ENCODE measurements at places on chromosomes 12 and 14. TPM values are rescaled to one million over a fixed set of nuclear protein-coding genes. Genes with fewer than 3 reads are reported as not detected.

DNA sequence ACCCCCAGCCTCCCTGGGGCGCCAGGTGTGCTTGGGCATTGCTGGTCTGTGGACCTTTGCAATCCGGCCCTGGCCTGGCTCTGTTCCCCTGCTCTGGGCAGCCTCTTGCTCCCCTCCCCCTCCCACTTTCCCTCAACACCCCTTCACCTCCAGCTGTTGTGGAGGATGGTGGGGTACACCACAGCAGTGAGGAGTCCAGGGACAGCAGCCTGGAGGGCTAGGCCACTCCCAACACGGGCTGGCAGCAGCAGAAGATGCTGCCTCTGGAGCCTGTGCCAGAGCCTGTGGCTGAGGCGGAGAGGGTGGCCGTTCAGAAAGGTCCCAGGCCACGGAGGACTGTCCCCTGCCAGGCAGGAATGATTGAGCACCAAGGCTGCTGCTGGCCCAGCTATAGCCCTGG lies 7.6 kb downstream of the ZBTB42 start:
- DNase-seq, result no peak

DNA sequence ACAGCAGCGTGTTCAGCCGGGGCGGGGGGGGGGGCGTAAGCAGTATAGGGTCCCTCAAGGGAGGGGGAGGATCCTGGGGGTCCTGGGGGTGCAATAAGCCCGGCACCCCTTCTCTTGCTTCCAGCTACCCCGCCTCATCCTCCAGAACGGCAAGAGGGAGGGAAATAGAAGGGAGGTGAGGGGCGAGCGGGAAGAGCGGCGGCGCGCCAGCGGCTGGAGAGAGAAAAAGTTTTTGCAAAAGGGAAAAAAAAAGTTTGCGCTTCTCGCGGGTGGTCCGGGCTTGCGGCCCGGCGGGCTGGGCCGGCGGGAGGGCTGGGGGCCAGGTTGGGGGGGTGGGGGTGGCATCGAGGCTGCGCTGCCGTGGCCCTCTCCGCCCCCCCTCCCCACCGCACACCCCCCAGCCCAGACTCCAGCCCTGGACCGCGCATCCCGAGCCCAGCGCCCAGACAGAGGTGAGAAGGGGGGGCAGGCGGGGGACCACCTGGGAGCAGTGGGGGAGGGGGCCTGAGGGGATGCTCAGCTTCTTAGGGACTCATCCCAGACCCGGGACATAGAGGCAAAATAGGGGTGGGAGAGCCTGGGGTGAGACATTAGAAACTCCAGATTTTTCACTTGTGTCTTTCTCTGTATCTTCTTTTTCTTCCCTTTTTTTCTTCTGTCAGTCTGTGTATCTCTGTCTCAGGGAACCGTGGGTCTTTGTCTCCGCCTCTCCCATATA lies at the start of gene GLI1:
Gene GLI1, plus strand, starts transcription at position 36 of the 718 bp plus-strand sequence. CDS start 3,907 bp downstream, outside the sequence.
- no peak for DNase-seq

DNA sequence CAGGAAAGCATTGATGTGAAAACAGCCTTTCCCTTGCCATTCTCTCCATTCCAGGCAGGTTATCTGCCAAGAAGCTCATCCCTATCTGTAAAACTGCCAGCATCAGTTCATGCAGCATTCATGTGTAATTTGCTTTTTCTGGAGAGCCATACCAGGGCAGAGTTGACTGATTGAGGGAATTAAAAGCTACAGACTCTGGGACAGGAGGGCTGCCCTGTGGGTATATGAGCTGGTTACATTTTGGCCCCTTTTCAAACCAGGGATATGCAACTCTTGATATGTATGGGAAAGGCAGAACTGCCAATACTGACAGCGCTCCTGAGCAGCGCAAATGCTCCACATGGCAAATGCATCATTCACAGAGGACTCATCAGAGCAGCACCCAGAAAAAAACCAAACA lies 53.7 kb downstream of the SYT1 start:
- DNase-seq, result no peak

GRCh38 chr12:100020370-100020769 lies 35.6 kb upstream of the ANKS1B start:
- no peak for DNase-seq

DNA sequence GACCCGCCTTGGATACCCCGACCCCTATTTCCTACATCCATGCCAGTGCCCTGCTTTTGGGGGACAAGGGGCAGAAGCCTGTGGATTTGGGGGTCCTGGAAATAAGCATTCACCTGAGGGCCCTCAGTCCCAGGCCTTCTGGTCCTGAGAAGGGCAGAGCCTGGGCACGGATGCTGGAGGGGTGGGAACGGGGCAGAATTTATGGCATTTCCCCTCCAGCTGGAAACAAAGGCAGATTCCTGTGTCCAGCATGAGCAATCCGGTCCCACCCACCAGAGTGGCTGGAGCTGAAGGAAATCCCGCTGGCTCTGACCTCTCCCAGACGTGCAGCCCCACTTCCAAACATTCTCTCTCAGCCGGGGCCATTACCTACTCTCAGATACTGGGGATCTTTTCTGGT lies 9.3 kb downstream of the ANKRD33 start:
- peak; percentile 68 for DNase-seq

DNA sequence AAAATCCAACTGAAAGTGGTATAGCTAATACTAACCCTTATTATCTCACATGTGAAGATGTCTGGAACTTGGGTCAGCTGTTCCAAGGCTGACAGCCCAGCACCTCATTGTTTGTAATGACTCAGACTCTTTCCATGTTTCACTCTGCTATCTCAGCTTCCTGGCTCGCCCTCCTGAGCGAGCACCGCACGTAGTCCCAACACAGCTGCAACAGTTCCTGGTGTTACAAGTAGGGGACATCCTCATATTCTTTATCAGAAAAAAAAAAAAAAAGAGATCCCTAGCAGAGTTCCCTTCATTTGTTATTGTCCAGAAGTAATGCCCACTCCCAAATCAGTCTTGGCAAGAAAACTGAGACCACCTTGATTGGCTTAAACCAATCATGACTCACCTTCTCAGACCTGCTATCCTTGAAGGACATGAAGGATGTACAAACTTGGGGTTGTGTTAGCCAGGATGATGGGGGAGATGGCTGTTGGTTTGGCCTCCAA lies 92.5 kb downstream of the ADCK1 start:
- DNase-seq, result no peak

DNA sequence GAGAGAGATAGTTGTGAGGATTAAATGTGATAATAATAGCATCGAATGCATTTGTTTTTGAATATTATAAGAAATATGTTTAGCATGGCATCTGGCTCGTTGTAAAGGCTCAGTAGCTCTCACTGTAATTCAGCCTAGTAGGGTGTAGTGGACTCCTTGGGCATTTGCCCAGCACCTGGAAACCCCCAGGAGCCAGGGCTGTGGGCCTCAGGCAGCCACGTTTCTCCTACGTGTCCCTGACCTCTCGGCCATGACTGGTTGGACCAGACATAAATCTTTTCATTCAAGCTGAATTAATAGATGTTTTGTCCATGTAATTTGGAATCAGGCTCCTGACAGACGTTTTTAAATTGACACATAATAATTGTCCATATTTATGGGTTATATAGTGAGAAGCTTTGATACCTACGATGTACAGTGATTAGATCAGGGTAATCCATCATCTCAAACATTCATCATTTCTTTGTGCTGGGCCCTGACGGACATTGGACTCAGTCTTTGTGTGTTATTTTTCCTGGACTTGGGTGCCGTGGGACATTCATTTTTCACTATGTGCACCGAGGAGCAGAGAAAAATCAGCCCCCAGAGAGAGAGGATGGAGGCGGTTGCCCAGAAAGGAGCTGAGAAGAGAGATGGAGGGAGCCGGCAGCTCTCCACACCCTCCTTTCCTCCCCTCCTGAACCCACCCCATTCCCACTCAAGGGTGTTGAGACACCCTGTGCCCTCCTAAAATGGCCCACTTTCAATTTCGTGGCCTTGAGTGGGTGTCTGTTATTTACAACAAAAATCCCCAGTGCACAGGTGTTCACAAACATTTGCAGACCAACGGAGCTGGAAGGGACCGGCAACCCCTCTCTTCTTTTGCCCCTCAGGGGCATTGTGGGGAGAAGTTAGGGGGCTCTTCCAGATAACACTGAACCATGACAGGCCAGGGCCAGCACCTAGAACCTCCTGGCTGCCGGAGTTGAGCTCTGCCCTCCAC lies 296.4 kb downstream of the DPF3 start:
- DNase-seq, result no peak

- DNase-seq, result no peak
Observed at GRCh38 chr12:15858353-15858752, 23.8 kb upstream of the STRAP start.

DNA sequence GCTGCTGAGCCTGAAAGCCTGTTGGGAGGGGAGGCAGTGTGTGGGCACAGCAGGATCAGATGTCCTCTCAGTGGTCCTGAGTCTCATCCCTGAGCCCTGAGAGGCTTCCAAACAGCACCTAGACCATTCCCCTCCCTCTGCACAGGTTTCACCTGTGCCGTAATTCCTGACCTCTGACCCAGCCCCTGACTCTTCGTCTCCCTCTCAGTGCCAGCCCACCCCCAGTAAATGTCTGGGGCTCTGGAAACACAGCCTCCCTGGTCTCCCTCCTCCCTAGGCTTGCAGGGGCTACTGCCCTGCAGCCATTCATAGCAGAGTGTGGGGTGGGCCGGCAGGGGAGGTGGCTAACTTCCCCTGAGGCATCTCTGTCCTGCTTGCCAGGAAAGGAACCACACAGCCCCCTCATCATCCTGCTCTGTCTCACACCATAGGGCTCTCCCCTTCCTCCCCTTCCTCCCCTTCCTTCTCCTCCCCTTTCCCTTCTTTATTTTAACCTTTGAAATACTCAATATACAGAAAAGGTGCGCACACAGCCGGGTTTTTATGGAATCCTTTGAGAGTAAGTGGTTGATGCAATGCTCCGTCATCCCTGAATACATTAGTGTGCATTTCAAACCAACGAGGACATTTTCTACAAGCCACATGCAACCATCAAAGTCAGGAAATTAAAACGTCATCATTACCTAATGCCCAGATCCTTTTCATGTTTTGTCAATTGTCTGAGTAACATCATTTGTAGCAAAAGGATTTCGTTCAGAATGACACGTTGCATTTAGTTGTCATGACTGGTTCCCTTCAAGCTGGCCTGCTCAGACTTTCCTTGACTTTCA lies 67.0 kb downstream of the PRMT8 start:
- DNase-seq, result no peak

- no peak for DNase-seq
Observed at GRCh38 chr12:26120561-26121274, 4.1 kb downstream of the BHLHE41 start.

DNA sequence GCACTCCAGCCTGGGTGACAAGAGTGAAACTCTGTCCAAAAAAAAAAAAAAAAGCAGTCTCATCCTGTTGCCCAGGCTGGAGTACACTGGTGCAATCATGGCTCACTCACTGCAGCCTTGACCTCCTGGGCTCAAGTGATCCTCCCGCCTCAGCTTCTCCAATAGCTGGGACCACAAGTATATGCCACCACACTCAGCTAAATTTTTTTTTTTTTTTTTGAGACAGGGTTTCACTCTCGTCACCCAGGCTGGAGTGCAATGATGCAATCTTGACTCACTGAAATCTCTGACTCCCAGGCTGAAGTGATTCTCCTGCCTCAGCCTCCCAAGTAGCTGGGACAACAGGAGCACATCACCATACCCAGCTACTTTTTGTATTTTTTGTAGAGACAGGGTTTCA lies 5.2 kb upstream of the CNPY2 start:
- DNase-seq, result no peak

GRCh38 chr12:52300796-52301691 lies 9.7 kb upstream of the KRT81 start:
- DNase-seq, result peak; percentile 36

GRCh38 chr12:86389949-86390348 lies 133.8 kb upstream of the MGAT4C start:
- DNase-seq, result no peak

DNA sequence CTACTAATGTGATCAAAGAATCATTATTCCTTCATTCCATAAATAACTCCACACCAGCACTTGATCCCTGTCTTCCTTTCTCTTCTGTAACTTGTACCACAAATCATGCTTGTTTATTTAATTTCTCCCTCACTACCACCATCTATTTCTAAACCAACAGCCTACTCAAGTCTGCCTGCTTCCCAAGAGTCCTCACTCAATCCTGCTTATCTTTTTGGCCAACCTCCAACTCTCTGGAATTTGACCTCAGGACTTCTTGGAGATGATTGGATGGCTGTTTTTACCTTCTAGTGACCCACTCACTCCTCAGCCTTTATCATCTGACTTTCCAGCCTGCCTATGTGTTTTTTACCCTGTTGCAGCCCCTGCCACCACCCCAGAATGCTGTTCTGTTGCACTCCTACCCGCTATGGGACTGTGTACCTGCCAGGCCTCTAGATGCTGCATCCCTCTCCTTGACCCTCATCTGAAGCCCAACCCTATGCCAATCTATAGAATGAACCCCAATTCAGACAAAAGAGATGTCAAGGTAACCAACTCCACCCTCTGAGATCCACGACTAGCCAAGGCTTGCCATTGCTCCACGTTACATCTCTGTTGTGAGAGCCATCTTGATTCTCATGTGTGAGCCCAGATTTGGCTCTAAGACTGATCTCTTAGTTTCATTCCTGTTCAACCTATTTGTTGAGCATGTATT lies 150.2 kb upstream of the PLEKHG7 start:
- no peak for DNase-seq

- no peak for DNase-seq
Observed at GRCh38 chr12:62170241-62170640, 90.0 kb upstream of the USP15 start.

- DNase-seq, result no peak
Observed at GRCh38 chr14:54857830-54858269, 44.8 kb downstream of the GCH1 start.

- no peak for DNase-seq
Observed at GRCh38 chr14:55794655-55795595, 214.9 kb downstream of the KTN1 start.

DNA sequence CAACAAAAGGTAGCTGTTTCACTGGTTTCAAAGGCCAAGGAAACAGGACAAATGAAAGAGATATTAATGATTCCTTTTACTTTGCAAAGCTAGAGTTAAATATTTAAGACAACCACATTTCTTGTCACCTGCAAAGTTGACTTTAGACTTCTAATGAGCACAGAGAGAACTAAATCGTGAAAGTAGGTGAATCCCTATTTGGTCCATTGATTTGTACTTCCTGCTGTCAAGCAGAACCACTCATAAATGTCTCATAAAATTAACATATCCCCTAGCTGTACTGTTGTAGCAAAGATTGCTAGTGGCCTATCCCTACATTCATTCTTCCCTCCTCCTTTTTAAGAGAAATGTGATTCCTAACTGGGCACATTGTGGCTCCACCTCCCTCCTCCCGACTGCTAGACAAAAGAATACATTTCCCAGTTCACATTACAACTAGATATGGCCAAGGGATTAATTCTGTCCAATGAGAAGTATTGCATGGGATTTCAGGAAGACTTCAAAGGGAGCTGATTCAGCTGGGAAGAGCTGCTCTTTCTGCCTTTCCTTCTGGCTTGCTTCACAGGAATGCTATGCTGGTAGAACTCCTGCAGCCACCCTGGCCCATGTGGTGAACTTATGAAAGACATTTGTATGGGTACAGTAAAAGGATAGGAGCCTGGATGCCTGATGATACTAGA lies 227.5 kb upstream of the ABCD2 start:
- DNase-seq, result no peak

GRCh38 chr12:42216737-42217136 lies 21.3 kb downstream of the YAF2 start:
- DNase-seq, result no peak

Gene SOAT2
- total RNA-seq, result not detected

Gene FAM90A1
- not detected for total RNA-seq

Gene CSRNP2
- total RNA-seq, result 20.5 TPM

Data from sigmoid colon (tissue), 7 donors.